Epithelial cell of prostate (primary cell): ENCODE measurements at places on chromosomes 2 and 18.

DNA sequence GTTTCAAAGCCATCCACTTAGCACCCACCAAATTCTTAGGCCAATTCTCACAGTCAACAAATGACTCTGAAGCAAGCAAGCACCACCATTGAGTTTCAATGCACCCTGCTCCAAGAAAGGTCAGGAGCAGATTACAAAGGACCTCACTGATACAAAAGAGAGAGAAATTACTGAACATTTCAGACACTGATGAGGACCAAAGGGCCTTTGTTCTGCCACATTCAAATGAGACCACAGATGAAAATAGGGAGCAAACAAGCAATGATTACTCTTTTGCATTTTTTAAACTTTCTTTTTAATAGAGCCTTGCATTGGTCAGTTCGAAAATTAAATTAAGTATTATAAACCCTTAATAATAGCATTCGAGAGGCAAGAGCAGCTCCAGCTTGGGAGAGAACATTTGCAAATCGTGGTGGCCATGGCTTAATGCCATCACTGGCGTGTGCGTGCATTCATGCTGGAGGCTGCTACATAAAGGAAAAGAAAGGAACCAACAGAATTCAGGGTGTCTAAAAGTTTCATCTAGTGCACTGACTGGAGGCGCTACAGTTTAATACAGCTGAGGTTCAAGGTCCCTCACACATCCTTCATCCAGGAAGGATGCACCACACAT is 87.5 kb downstream of the KLF7 start:
- DNase-seq, result no peak

DNA sequence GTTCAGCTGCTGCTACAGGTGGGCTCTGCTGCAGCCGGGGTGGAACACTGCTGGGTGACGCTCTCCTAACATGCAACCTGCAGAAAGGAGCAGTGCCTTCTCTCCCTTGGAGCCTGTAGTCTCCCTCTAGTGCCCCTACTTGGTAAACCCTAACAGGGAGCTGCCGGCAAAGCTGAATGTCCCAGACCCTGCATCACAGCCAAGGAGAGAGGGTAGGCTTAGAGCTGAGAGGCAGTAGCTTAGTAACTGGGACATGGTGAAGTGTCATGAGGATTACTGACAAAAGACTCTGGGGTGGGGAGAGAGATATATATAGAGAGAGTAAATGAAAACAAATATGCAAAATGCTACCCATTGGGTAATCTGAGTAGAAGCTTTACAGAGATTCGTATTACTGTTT is 9.9 kb downstream of the NCAPH start:
- no peak for DNase-seq

DNA sequence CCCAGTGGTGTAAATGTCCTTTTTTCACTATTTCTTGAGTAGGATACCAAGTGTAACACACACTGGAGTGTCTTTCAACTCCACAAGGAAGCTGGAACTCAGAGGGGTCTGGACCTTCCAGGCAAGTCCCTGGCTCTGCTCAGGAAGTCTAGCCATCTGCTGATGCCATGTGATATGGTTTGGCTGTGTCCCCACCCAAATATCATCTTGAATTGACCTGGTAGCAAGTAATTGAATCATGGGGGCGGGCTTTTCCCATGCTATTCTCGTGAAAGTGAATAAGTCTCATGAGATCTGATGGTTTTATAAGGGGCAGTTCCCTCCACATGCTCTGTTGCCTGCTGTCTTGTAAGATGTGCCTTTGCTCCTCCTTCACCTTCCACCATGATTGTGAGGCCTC is 99.4 kb upstream of the CDC42EP3 start:
- DNase-seq, result no peak

- no peak for DNase-seq
These were observed 52.5 kb downstream of the TMEM247 start for GRCh38 chr2:46531863-46532262.

DNA sequence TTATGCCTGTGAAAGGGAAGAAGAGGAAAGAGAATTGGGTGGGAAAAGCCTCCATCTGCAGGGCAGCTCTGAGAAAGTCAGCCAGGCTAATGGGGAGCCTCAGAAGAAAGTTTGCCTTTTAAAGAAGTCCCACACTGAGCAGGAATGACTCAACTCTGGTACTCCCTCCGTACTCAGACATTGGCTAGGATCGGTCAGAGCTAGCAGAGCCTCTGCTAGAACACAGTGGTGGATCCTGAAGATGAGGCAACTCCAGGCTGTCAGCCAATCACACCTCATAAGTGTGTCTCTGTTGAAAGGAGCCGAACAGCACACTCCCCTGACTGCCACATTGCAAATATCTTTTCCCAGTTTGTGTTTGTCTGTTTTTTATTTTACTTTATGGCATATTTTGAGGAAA is 96.9 kb downstream of the HNRNPLL start:
- peak; percentile 20 for DNase-seq
